DMS53 (cell line): ENCODE measurements at places on chromosomes 4 and X.

GRCh38 chrX:153999359-154000037 lies 20.2 kb downstream of the IRAK1 start:
- DNase-seq, result no peak

DNA sequence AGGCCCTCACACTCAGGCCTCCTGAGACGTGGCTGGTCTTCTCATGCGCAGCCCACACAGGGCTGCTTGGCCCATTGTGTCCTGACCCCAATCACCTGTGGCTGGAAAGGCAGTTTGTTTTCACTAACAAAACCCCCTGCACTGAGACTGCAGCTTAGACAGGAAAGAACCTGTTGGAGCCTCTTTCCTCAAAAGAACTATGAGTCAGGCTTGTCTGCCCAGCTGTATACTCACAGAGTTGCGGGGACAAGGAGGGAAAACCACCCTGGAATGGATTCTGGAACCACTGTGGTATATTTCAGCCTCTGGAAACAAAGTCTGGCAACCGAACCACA lies 5.2 kb upstream of the TMEM156 start:
- DNase-seq, result peak; percentile 86

DNA sequence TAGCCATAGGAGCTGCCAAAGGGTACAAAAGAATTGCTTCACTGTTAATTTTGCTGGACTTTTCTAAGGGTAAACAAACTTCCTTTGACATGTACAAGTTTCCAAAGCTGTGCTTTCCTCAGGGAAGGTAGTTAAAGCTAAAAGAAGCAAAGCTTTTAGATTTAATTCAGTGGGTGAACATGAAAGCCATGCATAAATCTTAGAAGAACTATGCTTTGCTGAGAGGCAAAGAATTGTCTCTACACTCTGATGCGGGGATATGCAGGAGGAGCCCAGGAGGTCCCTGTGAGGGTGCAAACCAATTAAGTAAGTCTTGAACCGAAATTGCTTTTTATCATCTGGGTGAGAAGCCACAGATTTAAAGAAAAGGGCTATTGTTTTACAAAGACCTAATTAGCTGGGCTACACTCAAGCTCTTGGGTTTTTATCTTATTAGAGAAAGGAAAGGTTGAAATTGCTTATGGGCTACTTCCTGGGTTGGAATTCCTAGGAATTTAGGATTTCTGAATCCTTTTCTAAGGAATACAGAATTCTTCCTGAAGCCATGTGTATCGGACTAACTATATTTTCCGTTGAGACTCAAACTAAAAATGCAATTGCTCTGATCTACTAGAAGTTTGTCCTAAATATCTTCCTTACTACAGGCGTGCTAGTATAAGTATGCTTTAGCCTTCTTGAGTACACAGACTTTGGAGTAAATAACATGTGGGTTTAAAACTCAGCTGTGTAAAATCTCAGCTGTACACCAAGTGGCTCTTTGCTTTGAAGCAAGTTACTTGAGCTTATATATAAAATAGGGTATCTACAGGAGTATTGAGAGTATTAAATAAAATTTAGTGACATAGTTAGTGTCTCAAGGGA lies 188.4 kb upstream of the ANK2 start:
- no peak for DNase-seq

GRCh38 chrX:152925835-152926234 lies 28.0 kb downstream of the ZNF185 start:
- DNase-seq, result no peak

DNA sequence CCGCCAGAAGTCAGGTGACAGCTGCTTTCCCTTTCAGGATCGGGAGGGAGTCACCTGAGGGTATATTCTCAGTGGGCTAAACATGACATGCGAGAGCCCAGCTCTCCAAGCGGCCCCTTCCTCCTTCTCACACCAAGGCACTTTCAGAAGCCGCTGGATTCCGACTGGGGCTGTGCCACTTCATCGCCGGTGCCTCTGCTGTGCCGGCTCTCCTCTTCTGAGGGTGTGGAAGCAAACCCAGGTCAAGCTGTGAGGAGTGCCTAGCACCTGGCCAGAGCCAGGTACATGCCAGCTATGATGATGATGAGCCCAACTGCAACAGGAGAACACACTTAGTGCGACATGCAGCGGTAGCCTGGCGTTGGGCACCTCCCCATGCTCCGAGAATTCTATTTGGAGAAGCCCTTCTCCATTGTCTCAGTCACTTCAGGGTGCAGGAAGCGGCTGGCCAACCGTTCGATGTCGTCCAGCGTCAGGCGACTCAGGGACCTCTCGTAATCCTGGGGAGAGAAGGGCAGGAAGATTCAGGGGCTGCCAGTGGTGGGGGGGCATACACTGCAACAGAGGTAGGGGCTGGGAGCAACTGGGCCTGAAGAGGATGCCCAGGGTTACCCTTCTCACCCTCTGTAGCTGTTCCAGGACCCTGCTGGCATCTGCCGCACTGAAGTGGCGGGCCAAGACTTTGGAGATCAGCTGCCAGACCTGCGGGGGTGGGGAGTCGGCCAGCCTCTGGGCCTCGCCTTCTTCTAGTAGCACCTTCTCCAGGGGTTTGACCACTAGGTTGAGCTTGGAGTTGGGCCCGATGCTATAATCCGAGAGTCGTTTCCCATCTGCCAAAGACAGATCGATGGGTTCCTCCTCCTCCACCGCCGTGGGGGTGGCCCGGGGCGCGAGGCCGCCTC lies 1.0 kb downstream of the UBL4A start:
- DNase-seq, result peak; percentile 25

DNA sequence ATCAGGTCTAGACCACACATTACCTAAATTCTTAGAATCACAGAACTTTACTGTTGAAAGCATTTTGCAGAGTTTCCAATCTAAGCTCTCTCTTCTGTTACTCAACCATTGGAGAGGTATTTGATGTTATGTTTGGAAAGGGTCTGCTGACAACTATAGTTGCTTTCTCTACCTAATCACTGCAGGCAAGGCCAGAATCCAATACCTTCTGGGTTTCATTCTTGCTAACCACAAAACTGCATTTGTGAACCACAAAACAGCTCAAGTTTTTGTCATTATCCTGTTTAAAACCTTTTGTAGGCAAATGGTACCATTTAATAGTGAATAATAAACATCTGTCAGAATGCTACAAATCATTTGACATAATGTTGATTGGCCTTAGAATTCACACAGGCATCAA lies 380.1 kb downstream of the GASK1B start:
- no peak for DNase-seq

GRCh38 chr4:110472583-110473329 lies 3.2 kb upstream of the ENPEP start:
- DNase-seq, result no peak

GRCh38 chrX:119579414-119579813 lies 5.1 kb downstream of the UBE2A start:
- no peak for DNase-seq

DNA sequence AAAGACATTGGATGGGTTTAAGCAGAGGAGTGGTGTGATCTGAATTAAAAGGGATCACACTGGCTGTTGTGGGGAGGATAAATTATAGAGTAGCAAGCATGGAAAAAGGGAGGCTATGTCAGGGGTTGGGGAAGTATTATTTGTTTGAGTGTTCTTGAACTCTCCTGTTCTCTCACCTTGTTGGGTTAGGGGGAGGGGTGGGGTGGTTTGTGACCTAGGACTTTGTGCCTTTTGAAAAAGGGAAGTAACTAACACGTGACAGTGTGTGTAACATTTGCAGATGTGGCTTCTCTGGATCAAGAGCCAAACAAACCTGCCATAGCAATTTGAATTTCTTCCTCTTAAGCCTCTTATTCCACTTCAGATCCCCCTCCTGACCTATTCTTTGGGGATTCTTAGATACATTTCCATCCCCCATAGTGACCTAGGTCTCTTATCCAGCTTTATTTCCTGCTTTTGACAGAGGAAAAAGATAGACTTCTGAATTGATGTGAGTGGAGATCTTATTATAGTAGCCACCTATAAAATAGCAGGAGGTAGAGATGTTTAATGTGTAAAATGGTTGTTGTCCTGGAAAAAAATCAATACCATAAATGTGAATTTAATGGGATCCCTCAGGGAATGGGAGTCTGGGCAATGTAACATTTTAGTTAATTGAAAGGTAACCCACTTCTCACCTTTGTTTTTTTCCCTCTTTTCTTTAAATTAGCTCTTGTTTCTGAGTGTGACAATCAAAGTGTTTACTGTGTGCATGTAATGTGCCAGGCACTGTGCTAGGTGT lies 120.4 kb downstream of the CT47B1 start:
- DNase-seq, result peak; percentile 86

GRCh38 chrX:15563056-15563455 lies 37.7 kb downstream of the ACE2 start:
- no peak for DNase-seq

GRCh38 chrX:45164021-45164621 lies 36.6 kb downstream of the DIPK2B start:
- no peak for DNase-seq

GRCh38 chrX:129755779-129756650 lies 17.2 kb downstream of the XPNPEP2 start:
- DNase-seq, result no peak

GRCh38 chr4:81905971-81906370 lies 434.3 kb upstream of the RASGEF1B start:
- DNase-seq, result peak; percentile 44

- peak; percentile 12 for DNase-seq
Observed at GRCh38 chr4:102439236-102439614, 61.9 kb upstream of the NFKB1 start.
